ENCODE measurements at places on chromosomes 6 and 20.

- H3K27ac ChIP-seq: peak overlapping the region; percentile 76
- H3K27me3 ChIP-seq: peaks cover 5% of the 10 kb centered on the region
- H3K4me1 ChIP-seq: peaks cover 34% of the 10 kb centered on the region
- no peaks in the 10 kb centered on the region for H3K36me3 ChIP-seq
- no peak for DNase-seq
- H3K4me3 ChIP-seq: peak overlapping the region; percentile 50
Observed at GRCh38 chr6:684831-685636, 7.9 kb downstream of the EXOC2 start.

GRCh38 chr6:136181512-136181833, 68.6 kb downstream of the MTFR2 start:
- H3K36me3 ChIP-seq: no peaks in the 10 kb centered on the region
- no peak for DNase-seq
- no peaks in the 10 kb centered on the region for H3K27me3 ChIP-seq
- no peak overlapping the region for H3K27ac ChIP-seq
- H3K4me1 ChIP-seq: no peaks in the 10 kb centered on the region

DNA sequence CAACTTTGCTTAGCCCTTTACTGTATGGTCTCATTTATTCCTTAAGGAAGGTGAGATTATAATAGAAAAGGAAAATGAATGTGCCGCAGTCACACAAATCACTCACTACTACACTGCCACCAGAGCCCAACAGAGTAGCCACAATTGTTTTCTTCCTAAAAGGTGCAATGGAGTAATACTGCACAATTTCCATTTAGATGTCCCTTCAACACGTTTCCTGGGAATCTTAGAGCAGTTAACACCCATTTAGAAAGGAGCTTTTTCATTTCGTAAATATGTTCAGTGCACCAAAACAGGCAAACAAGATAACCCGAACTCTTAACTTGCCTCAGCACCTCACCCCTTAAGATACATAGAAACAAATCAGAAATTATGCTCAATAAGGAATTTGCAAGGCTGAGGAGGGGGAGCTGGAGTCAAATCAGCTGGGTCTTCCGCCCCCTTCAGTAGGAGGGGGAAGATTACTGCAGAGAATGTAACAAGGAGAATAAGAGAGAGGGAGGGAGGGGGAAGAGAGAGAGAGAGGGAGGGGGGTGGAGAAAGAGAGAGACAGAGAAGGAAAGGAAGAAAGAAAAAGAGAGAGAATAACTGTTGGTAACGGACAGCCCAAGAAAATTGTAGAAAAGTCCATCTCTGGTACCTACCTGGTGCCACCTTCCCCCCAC, 155.5 kb downstream of the BCAS1 start:
- peaks cover 6% of the 10 kb centered on the region for H3K27me3 ChIP-seq
- H3K4me3 ChIP-seq: peak overlapping the region; percentile 95
- peaks cover 23% of the 10 kb centered on the region for H3K4me1 ChIP-seq
- peaks cover 15% of the 10 kb centered on the region for H3K36me3 ChIP-seq

GRCh38 chr6:98687752-98688151, 146.6 kb upstream of the POU3F2 start:
- DNase-seq: no peak
- H3K27ac ChIP-seq: no peak overlapping the region
- peaks cover 23% of the 10 kb centered on the region for H3K4me1 ChIP-seq
- H3K27me3 ChIP-seq: peaks cover 2% of the 10 kb centered on the region

GRCh38 chr20:19626896-19627295, 131.2 kb upstream of the RIN2 start:
- H3K4me1 ChIP-seq: no peaks in the 10 kb centered on the region
- no peak overlapping the region for H3K27ac ChIP-seq
- no peak overlapping the region for H3K4me3 ChIP-seq
- peaks cover 4% of the 10 kb centered on the region for H3K36me3 ChIP-seq
- no peaks in the 10 kb centered on the region for H3K27me3 ChIP-seq

- H3K4me3 ChIP-seq: no peak overlapping the region
- peaks cover 6% of the 10 kb centered on the region for H3K27me3 ChIP-seq
- peaks cover 4% of the 10 kb centered on the region for H3K4me1 ChIP-seq
Observed at GRCh38 chr6:8108031-8108660, 5.8 kb upstream of the EEF1E1 start.

DNA sequence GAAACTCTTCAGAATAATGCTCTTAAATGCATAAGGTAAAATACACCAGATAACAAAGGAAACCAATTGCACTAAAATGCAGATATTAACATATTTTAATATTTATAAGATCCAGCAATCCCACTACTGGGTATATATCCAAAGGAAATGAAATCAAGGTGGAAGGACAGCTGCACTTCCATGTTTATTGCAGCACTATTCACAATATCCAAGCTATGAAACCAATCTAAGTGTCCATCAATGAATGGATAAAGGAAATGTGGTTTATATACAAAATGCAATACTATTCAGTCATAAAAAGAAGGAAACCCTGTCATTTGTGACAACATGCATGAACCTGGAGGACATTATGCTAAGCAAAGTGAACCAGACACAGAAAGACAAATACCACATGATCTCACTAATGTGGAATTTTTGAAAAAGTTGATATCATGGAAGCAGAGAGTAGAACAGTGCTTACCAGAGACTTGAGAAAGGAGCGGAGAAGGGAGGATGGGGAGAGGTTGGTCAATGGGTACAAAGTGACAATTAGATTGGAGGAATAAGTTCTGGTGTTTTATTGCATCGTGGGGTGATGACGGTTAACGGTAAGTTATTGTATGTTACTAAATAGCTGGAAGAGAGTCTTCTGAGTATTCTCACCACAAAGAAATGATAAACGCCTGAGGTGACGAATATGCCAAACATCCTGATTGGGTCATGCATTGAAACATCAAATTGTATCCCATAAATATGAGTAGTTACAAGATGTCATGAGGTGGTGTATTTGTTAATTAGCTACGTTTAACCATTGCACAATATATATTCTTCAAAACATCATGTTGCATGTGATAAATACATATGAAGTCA, 37.9 kb upstream of the RNF24 start:
- DNase-seq: no peak
- no peaks in the 10 kb centered on the region for H3K4me1 ChIP-seq
- H3K36me3 ChIP-seq: peaks cover 11% of the 10 kb centered on the region
- no peak overlapping the region for H3K27ac ChIP-seq
- no peak overlapping the region for H3K4me3 ChIP-seq
- peaks cover 4% of the 10 kb centered on the region for H3K27me3 ChIP-seq

GRCh38 chr6:107627969-107628368, 138.1 kb downstream of the SOBP start:
- no peak for DNase-seq
- peaks cover 27% of the 10 kb centered on the region for H3K4me1 ChIP-seq
- no peaks in the 10 kb centered on the region for H3K36me3 ChIP-seq
- H3K4me3 ChIP-seq: no peak overlapping the region

- no peak overlapping the region for H3K4me3 ChIP-seq
- H3K4me1 ChIP-seq: no peaks in the 10 kb centered on the region
- H3K27ac ChIP-seq: no peak overlapping the region
- H3K36me3 ChIP-seq: no peaks in the 10 kb centered on the region
- peaks cover 1% of the 10 kb centered on the region for H3K27me3 ChIP-seq
Observed at GRCh38 chr6:110395221-110395620, 20.2 kb downstream of the DDO start.

GRCh38 chr6:31037682-31038081, 27.4 kb downstream of the MUC22 start:
- H3K36me3 ChIP-seq: no peaks in the 10 kb centered on the region
- no peak overlapping the region for H3K27ac ChIP-seq
- peak overlapping the region; percentile 21 for H3K4me3 ChIP-seq
- H3K4me1 ChIP-seq: peaks cover 14% of the 10 kb centered on the region
- no peak for DNase-seq
- H3K27me3 ChIP-seq: no peaks in the 10 kb centered on the region

- no peak overlapping the region for H3K4me3 ChIP-seq
- H3K27ac ChIP-seq: no peak overlapping the region
- peaks cover 12% of the 10 kb centered on the region for H3K36me3 ChIP-seq
- peaks cover 8% of the 10 kb centered on the region for H3K4me1 ChIP-seq
- H3K27me3 ChIP-seq: peaks cover 6% of the 10 kb centered on the region
- no peak for DNase-seq
Observed at GRCh38 chr6:604579-604978, 52.3 kb downstream of the HUS1B start.

DNA sequence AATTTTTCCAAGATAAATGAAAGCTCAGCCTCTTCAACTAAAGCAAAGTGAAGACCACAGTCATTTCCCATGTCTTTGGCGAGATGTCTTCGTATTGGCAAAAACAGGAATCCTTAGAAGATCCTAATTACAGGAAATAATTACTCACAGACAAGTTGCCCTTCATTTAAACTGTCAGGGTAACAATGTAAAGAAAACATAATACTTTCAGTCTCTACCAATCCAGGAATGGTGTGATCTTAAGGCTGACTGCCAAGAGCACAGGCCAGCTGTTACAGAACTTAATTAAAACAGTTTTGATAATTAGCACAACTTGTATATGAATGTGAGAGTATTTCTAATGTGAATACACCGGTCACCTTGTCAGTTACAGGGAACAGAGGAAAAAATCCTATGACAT, 292.2 kb downstream of the PACRG start:
- no peak overlapping the region for H3K27ac ChIP-seq
- no peak overlapping the region for H3K4me3 ChIP-seq
- H3K36me3 ChIP-seq: peaks cover 19% of the 10 kb centered on the region
- H3K4me1 ChIP-seq: no peaks in the 10 kb centered on the region
- no peaks in the 10 kb centered on the region for H3K27me3 ChIP-seq
- no peak for DNase-seq

GRCh38 chr20:52410182-52410647, 218.6 kb upstream of the ZFP64 start:
- H3K36me3 ChIP-seq: no peaks in the 10 kb centered on the region
- no peaks in the 10 kb centered on the region for H3K4me1 ChIP-seq
- no peak overlapping the region for H3K27ac ChIP-seq
- no peak overlapping the region for H3K4me3 ChIP-seq
- H3K27me3 ChIP-seq: no peaks in the 10 kb centered on the region
- no peak for DNase-seq

GRCh38 chr6:80638213-80639055, 532.0 kb downstream of the BCKDHB start:
- peak overlapping the region; percentile 79 for H3K4me3 ChIP-seq
- no peaks in the 10 kb centered on the region for H3K36me3 ChIP-seq
- H3K27me3 ChIP-seq: no peaks in the 10 kb centered on the region
- DNase-seq: peak; percentile 52
- H3K4me1 ChIP-seq: peaks cover 21% of the 10 kb centered on the region

DNA sequence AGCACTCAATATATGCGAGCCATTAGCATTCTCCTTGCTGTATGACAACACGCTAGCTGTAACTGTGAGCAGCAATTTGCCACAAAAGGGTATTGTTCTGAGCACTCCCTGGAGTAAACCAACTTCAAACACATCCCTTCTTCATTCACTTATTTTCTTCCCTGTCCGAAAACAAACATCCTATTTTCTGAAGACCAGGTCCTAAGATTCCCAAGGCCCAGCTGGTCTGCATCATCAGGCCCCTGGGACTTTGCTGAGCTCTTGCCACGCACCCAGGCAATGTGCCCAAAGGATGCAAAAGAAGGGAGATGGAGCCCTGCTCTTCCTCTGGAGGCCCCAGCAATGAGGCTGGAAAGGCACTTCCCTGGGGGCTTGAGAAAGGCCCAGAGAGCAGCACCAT, 118.1 kb downstream of the PREX1 start:
- no peak for DNase-seq
- H3K4me3 ChIP-seq: no peak overlapping the region
- H3K36me3 ChIP-seq: peaks cover 9% of the 10 kb centered on the region
- peaks cover 9% of the 10 kb centered on the region for H3K27me3 ChIP-seq
- H3K27ac ChIP-seq: no peak overlapping the region
- peaks cover 31% of the 10 kb centered on the region for H3K4me1 ChIP-seq

GRCh38 chr6:44537306-44538049, 150.0 kb downstream of the CDC5L start:
- no peaks in the 10 kb centered on the region for H3K36me3 ChIP-seq
- H3K4me1 ChIP-seq: no peaks in the 10 kb centered on the region
- no peak overlapping the region for H3K27ac ChIP-seq
- H3K4me3 ChIP-seq: no peak overlapping the region
- DNase-seq: no peak
- peaks cover 12% of the 10 kb centered on the region for H3K27me3 ChIP-seq

DNA sequence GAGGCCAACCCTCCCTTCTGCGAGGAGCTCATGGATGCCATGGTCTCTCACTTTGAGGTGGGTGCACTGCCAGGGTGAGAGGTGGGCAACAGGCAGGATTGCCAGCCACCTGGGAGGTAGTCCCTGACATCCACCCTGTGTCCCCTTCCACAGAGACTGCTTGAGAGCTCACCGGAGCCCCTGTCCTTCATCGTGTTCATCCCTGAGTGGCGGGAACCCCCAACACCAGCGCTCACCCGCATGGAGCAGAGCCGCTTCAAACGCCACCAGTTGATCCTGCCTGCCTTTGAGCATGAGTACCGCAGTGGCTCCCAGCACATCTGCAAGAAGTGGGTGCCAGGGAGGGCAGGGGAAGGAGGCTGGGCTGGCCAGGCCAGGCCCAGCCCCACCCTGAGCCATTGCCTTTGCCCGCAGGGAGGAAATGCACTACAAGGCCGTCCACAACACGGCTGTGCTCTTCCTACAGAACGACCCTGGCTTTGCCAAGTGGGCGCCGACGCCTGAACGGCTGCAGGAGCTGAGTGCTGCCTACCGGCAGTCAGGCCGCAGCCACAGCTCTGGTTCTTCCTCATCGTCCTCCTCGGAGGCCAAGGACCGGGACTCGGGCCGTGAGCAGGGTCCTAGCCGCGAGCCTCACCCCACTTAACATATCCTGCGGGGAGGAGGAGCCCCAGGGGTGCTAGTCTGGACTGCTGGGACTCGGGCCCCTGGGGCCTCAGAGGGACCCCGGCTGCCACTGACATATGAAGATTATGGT, 12.8 kb downstream of the PCIF1 start:
- DNase-seq: no peak
- H3K36me3 ChIP-seq: no peaks in the 10 kb centered on the region
- H3K4me1 ChIP-seq: no peaks in the 10 kb centered on the region
- H3K4me3 ChIP-seq: no peak overlapping the region
- no peak overlapping the region for H3K27ac ChIP-seq

GRCh38 chr6:51489133-51489532, 598.3 kb downstream of the PKHD1 start:
- no peak overlapping the region for H3K27ac ChIP-seq
- H3K4me1 ChIP-seq: peaks cover 2% of the 10 kb centered on the region
- no peak overlapping the region for H3K4me3 ChIP-seq
- DNase-seq: no peak

DNA sequence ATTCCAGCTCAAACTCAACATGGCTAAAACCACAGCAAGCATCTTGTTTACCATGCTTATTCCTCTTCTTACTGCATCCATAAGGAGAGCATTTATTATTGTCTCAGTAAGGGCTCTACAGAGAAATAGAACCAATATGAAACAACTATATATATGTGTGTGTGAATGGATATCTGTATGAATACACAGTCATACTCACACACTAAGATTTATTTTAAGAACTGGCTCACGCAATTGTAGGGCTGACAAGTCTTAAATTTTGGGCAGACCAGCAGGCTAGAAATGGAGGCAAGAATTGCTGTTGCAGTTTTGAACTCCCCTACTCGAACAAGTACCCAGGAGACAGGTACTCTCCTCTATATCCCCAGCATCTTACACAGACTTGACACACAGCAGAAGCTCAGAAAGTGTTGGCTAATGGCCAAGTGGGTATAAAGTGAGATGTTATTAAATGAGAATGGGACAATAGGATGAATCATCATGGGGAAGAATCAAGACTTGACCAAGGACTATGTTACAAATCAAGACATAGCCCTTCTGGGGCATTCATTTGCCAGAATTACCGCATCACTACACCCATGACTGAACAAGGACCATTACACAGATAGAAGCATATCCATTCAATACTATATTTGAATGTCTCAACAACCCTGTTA, 13.0 kb downstream of the ZHX3 start:
- H3K4me3 ChIP-seq: no peak overlapping the region
- H3K27me3 ChIP-seq: no peaks in the 10 kb centered on the region
- peaks cover 7% of the 10 kb centered on the region for H3K4me1 ChIP-seq
- H3K27ac ChIP-seq: no peak overlapping the region

- no peak for DNase-seq
- peaks cover 3% of the 10 kb centered on the region for H3K27me3 ChIP-seq
- H3K4me1 ChIP-seq: peaks cover 3% of the 10 kb centered on the region
- no peak overlapping the region for H3K4me3 ChIP-seq
Observed at GRCh38 chr6:53773044-53773696, 21.6 kb upstream of the LRRC1 start.
